T-helper 9 cell (primary cell): ENCODE measurements at places on chromosomes 4 and X.

GRCh38 chrX:8724300-8724699, 7.6 kb downstream of the ANOS1 start:
- DNase-seq, result no peak

- DNase-seq, result no peak
Observed at GRCh38 chr4:126701756-126702155, 931.0 kb upstream of the INTU start.

GRCh38 chrX:64265265-64265664, 34.9 kb upstream of the ASB12 start:
- no peak for DNase-seq

DNA sequence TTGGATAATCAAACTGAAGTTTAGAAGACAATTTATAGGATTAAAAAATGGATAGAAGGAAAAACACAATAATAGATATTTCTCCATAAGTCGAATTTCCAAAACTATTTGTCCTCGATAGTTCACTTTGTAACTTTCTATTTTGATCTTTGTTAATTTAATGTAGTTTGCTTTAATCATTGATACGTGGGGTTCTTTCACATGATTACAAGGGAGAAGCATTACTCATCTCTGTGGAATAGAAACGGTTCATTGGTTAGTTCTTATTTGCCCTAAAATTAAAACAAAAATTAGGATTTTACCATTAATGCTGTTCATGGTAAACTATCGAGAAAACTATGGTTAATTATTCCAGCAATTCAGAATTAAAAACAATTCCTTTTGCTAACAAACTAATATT, 2.1 kb downstream of the TET2 start:
- DNase-seq, result no peak

DNA sequence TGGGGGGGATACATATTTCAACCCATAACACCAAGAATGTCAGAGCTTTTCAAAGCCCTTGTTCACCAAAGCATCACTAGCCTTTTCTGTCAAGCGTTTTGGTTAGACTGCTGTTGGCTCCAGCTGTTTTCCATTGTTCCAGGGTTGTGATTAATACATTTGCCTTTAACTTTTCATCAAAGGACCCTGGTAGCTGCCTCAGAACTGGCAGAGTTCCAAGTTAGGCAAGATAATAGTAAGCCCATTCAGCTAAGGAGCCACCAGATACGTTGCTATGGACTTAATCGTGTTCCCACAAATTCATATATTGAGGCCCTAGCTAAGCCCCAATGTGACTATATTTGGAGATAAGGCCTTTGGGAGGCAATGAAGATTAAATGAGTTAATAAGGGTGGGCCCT, 37.1 kb downstream of the ENOPH1 start:
- DNase-seq, result no peak

- DNase-seq, result no peak
Observed at GRCh38 chr4:182937268-182938204, 20.4 kb upstream of the DCTD start.

GRCh38 chrX:71604141-71604540, 14.2 kb downstream of the CXCR3 start:
- no peak for DNase-seq

DNA sequence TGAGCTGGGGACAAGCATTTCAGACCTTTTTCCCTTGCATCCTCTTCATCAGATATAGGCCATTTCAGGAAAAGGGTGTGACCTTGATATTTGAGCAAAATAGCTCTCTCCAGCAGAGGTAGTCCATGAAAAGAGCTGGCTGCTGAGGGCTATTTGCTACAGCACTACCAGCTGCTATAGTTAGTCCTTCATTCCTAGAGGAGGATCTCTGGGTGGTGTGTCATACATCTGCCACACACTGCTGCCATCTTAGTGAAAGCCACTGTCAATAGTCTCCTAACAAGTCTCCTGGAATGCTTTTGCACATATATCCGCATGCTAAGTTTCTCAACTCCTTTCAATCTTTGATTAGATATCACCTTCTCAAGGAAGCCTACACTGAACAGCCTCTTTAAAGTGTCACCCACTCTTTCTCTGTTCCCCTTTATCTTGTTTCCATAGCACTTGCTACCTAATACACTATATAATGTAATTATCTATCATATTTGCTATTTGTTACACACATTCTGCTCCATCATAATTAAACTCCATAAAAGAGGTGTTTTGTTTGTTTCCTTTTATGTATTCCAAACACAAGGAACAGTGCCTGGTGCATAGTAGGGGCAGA, 131.9 kb downstream of the TBC1D19 start:
- DNase-seq, result no peak

GRCh38 chr4:122540838-122541237, 80.0 kb downstream of the IL21 start:
- no peak for DNase-seq

- no peak for DNase-seq
Observed at GRCh38 chr4:55561889-55562288, 15.2 kb upstream of the CLOCK start.

DNA sequence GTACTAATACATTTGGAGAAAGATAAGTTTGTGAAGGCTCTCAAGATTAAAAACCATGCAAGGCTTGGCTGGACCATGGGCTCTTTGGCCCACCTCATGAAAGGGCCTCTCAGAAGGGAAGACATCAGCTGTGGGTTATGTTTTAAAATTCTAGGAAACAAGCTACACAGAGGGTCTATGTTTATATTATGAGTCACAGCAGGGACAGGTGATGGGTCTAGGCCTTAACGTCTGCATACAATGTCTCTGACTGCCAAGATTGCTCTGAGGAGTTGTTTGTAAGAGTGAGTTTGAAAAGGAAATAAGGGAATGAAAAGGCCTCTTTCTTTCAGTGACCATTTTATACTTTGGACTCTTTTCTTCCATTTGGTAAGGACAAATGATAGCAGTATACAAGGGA, 77.0 kb upstream of the ARMCX2 start:
- DNase-seq, result no peak

DNA sequence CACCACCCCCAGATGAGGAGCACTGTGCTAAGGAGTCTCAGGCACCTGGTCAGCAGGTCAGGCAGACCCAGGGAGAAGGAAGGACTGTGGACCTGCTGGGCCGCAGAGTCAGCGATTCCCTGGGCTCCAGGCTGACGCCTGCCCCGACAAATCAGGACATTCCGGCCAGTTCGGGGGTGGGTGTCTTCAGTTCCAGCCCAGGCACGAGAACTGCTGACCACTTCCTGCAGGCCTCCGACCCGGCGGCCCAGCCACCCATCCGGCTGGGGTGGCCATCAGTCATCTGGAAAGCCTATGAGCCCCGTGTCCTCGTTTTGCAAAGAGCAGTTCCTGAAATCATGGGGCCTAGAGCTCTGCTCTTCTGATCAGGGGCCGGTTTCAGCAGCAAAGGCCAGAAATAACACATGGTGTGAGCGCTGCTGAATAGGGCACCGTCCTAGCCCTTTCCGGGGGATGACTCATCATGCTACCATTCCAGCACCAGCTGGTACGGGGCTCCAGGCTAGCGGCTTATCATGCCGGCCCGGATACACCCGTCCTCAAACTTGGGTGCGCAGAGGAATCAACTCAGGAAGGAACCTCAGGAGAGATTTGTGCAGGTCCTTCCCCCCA, 7.8 kb upstream of the SH3TC1 start:
- DNase-seq, result no peak

- DNase-seq, result no peak
Observed at GRCh38 chr4:169185133-169185956, 85.4 kb downstream of the SH3RF1 start.

GRCh38 chrX:81120936-81121371, 80.8 kb downstream of the HMGN5 start:
- peak; percentile 14 for DNase-seq

GRCh38 chr4:144507311-144508101, 138.4 kb upstream of the HHIP start:
- DNase-seq, result no peak

- DNase-seq, result no peak
Observed at GRCh38 chrX:29862126-29862677, 353.2 kb upstream of the MAGEB2 start.

DNA sequence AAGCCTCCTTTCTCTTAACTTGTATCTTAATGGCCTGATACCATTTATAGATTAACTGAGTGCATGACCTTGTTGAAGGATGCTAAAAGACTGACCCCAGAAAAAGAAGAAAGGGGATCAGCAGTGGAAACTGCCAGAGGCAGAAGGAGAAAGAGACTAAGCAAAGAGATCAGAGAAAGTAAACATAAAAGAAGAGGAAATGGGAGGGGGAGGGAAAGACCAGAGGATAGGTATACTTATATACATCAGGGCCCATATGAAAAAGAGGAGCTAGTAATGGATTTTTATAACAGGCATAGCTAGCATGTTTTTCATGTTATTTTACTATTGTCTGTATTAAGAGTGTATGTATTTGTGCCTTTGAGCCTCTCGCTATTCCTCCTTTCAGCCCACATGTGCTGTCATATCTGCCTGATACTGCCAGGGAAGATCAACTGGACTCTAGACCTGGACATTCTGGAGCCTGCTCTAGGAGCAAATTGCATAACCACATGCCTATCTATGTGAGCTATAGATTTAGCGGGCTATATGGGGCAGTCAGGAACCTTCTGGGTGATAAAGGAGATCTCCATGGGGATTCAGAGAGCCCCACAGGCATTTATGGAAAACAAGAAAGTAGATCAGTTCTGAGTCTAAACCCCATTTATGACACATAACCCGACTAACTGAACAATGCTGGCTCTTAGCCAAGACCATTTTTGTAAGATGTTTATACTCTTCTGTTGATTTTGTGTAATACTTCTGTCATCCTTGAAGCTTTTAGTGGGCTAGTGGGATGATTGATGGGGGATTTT, 13.4 kb upstream of the SNX12 start:
- DNase-seq, result no peak

DNA sequence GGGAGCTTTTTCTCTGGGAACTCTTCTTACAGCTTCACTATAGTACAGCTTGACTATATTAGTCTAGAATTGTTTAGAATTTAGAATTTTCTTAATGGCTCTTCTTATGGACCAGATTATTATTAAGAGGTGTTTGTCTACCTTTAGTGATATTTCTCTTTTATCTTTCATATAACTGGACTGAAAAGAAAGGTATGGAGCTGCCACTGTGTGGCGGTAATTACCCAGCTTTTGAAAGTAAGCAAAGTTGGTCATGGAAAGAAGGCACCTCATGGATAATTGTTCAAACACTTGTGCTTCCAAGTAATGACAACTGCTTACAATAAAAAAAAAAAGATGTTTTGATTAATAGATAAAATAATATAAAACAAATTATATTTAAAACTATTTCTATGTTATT, 1112.5 kb downstream of the TECRL start:
- no peak for DNase-seq

GRCh38 chr4:836750-837301, 10.9 kb upstream of the CPLX1 start:
- DNase-seq, result no peak

DNA sequence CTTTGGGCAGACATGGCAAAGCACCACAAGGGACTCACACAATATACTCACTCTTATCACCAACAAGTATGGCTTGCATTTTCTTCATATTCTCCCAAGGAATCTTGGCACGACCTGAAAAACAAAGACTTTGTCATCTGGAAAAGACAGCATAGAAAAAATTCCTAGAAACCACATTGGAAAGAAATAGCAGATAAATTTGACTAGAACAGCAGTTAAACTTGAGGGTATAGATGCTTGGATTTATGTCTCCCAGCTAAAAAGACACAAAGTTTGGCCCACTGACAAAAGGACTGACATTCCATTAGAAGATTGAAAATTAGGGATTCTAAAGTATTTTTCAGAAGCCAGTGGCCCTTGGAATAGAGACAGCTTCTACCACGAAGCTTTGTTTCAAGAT, 6.9 kb upstream of the VEGFC start:
- DNase-seq, result no peak

DNA sequence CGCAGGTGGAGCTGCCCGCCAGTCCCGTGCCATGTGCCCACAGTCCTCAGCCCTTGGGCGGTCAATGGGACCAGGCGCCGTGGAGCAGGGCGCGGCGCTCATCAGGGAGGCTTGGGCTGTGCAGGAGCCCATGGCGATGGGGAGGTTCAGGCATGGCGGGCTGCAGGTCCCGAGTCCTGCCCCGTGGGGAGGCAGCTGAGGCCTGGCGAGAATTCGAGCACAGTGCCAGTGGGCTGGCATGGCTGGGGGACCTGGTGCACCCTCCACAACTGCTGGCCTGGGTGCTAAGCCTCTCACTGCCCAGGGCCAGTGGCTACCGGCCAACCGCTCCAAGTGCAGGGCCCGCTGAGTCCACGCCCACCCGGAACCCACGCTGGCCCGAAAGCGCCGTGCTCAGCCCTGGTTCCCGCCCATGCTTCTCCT, 646.5 kb downstream of the GABRG1 start:
- DNase-seq, result no peak

- DNase-seq, result no peak
Observed at GRCh38 chrX:41407816-41408215, 39.3 kb upstream of the NYX start.

DNA sequence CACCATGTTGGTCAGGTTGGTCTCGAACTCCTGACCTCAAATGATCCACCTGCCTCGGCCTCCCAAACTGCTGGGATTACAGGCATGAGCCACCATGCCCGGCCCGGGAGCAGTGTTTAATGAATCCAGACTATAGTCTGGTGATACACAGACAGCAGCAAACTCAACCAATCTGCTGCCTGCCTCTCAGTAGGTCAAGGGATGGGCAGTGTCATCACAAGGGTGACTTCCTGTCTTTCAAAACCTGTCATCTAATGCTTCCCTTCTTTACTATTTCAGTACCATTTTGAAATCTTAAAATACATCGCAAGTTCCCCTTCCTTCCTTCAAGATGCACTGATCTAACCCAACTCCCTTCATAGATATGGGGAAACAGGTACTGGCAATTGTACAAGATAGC, 8.4 kb downstream of the RPL39 start:
- no peak for DNase-seq

- DNase-seq, result no peak
Observed at GRCh38 chr4:120400441-120400840, 333.8 kb upstream of the MAD2L1 start.

GRCh38 chrX:11438380-11438723, 145.1 kb downstream of the AMELX start:
- DNase-seq, result no peak

- no peak for DNase-seq
Observed at GRCh38 chrX:100863326-100863864, 10.8 kb downstream of the NOX1 start.

DNA sequence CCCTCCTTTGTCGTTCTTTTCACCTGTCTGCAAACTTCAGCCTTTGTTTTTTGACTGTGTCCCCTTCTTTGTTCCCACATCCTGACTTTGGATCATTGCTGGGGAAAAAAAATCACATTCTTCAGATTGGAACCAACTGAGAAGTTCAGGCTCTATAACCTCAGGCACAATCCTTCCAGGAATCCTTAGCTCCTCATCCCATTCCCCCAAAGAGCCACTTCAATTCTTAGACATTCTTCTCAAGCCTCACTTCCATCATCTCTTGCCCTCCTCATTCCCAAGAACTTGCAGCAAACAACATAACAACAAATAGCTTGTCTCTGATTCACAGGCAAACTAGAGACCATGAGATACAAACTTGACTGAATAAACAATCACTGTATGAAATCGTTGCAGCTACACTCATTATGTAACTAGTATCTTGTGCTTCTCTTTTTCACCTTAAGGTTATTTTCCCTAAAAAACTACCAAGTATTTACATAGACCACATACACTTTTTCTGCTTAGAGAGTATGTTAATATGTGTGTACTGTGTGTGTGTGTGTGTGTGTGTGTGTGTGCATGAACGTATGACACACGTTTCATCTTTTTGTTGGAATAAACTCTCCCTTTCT, 26.4 kb upstream of the PGM2 start:
- no peak for DNase-seq
